Activated CD8-positive, alpha-beta T cell treated with anti-CD3 and anti-CD28 coated beads, Interleukin-2, amount 10 ng/mL, durations not matched to agents 7 days and 5 days (primary cell): ENCODE measurements at places on chromosomes 6 and 20. TPM values are rescaled to one million over a fixed set of nuclear protein-coding genes. Genes with fewer than 3 reads are reported as not detected.
A peak's percentile ranks its signal among the peaks of the same experiment; 100 is the strongest.

DNA sequence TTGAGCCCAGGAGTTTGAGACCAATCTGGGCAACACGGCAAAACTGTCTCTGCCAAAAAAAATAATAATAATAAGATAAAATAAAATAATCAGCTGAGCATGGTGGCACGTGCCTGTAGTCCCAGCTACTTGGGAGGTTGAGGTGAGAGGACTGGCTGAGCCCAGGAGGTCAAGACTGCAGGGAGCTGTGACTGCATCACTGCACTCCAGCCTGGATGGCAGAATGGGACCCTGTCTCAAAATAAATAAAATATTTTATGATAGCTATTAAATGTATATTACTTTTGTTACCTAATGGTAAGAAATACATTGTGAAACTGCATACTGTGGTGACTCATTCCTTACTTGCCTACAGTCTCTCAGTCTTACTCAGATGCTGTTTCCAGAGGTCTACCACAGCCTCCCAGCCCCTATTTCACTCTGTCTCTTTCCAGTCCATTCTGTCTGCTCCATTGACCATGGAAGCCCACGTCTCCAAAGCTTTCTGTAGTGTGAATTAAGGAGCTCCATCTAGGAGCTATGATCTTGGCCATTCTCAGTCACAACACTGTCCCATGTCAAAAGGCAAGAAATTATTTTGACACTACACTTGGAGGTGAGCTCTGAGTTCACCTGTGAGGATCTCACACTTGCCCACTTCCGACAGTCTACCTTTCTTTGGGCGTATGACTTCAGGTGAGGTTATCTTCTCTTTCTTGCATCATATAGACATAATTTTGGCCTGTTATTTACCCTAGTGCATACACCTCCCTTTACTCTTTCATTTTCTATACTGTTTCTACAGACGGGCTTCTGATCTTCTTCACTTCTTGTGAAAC, 22.4 kb upstream of the SNX9 start:
- peaks cover 9% of the 10 kb centered on the region for H3K4me1 ChIP-seq
- H3K36me3 ChIP-seq: peaks cover 5% of the 10 kb centered on the region
- H3K27ac ChIP-seq: no peak overlapping the region
- DNase-seq: peak; percentile 46

- no peak overlapping the region for H3K27ac ChIP-seq
- no peaks in the 10 kb centered on the region for H3K36me3 ChIP-seq
- H3K4me1 ChIP-seq: no peaks in the 10 kb centered on the region
These were observed 58.0 kb downstream of the RIPOR3 start for GRCh38 chr20:50633361-50633760.

DNA sequence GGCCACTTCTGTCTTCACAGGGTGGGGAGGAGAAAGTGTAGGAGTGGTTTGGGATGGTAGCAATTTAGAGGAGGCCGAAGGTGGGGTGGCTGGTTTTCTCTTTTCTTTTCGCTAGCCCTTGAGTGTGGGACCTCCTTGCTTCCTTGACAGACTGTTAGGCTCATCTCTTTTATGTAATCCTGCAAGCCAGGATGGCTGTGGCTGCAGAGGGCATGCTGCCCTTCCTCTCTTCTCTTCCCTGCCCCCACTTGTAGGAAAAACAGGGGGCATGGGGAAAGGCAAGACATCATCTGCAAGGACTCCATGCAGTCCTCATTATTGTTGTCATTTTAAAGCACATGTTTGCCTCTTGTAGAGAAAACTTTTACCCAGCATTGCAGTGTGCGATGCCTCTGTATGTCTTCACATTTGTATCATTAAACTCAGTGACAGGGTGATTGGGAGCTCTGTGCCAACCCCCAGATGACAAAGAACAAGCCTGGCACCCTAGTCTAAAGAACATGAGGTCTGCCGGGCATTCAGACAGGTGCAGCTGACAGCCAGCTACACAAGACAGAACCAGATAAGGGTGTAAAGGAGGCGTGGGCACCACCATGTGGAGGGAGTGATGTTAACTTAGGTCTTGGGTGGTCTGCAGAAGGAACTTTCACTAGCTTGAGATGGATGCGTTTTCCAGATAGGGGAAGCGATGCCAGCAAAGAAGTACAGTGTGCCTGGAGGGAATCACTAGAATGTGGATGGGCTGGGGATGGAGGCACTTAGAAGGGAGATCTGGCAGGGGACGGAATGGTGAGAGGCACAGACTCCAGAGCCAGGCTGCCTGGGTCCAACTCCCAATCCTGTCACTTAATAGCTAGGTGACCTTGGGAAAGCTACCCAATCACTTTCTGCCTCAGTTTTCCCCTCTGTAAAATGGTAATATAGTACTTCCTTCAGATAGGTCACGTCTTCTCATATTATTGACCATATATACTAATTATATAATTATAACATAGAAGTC, 207.6 kb downstream of the TBC1D7 start:
- H3K36me3 ChIP-seq: no peaks in the 10 kb centered on the region
- no peak overlapping the region for H3K27ac ChIP-seq
- H3K27me3 ChIP-seq: peaks cover 5% of the 10 kb centered on the region
- H3K4me3 ChIP-seq: no peak overlapping the region
- DNase-seq: no peak

- H3K27ac ChIP-seq: no peak overlapping the region
- DNase-seq: no peak
- no peaks in the 10 kb centered on the region for H3K36me3 ChIP-seq
- H3K27me3 ChIP-seq: peaks cover 30% of the 10 kb centered on the region
These were observed 4.8 kb upstream of the IGF2R start for GRCh38 chr6:159964046-159964445.

GRCh38 chr6:149221774-149222070, 95.8 kb upstream of the TAB2 start:
- DNase-seq: no peak
- H3K27me3 ChIP-seq: no peaks in the 10 kb centered on the region

HTR1E gene
- total RNA-seq: not detected

FRS3 gene
- 5.1 TPM for total RNA-seq

RSPO3 gene
- total RNA-seq: not detected
